Natural killer cell treated with Interleukin-12 subunit alpha and Interleukin-12 subunit beta and Interleukin-15 and Interleukin-18, amount 100 ng/mL, for 72 hours (primary cell): ENCODE measurements at places on chromosomes 6 and 20.
A peak's percentile ranks its signal among the peaks of the same experiment; 100 is the strongest.

DNA sequence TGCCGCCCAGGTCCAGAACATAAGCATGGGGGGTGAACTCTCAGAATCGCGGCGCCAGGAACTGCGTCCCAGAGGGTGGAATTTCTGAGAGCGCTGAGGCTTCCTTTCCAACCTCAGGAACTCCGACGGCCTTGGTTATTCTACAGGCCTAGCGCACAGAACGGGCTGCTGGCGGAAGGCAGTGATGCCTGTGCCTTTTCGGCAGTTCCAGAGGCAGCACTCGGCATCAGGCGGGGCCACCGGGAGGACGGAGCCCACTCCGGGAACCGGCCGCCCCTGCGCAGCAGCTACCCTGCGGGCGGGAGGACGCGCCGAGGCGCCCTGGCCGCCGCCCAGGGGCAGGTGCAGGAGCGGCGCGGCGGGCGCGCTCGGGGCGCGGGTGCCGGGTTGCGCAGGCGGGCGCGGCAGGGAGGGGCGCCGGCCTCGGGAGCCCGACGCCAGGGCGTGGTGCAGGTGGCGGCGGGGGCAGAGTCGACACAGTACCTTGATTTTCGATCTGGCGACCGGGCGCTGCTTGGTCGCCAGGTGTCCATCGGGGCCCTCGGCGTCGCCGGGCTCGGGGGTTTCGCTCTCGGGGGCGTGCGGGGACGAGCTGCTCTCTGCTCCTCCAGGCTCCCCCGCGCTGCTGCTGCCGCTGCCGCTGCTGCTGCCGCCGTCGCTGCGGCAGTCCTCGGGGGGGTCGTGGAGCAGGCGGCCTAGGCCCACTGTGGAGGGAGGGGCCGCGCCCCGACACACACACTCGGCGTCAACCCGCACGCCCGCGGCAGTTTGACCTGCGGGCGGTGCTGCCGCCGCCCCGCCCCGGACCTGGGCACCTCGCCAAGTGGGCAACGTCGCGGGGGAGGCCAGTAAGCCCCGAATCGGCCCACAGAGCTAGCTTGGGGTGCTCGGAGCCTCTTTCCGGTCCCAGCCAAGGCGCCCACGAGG is 1.3 kb downstream of the OVOL2 start:
- no peak overlapping the region for H3K27ac ChIP-seq
- no peaks in the 10 kb centered on the region for H3K36me3 ChIP-seq
- peak overlapping the region; percentile 49 for H3K4me3 ChIP-seq
- no peak for DNase-seq

DNA sequence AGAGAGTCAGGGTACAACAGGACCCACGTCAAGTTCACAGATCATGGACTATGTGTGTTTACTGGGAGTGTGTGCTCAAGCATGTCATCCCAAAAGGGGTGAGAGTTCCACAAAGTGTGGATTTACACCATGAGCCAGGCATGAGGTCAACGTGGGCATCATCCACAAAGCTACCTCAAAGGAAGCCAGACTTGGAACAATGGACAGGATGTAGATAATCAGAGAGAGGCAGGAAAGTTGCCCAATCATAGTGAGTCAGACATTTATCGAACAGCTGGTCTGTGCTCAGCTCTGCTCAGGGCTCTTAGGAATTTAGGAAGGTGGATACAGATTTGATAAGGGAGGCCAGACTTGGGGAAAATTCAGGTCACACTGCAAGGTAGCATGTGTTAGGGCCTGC is 317.2 kb upstream of the CDYL start:
- no peaks in the 10 kb centered on the region for H3K4me1 ChIP-seq
- H3K27ac ChIP-seq = peak overlapping the region; percentile 13
- no peak for DNase-seq
- no peak overlapping the region for H3K4me3 ChIP-seq
- no peaks in the 10 kb centered on the region for H3K36me3 ChIP-seq

- H3K27me3 ChIP-seq = peaks cover 9% of the 10 kb centered on the region
- DNase-seq = no peak
- H3K4me3 ChIP-seq = no peak overlapping the region
- H3K36me3 ChIP-seq = peaks cover 5% of the 10 kb centered on the region
- no peak overlapping the region for H3K27ac ChIP-seq
Measured at GRCh38 chr20:25532971-25533391, 52.4 kb downstream of the NINL start.

GRCh38 chr6:157841211-157841840 is 18.3 kb downstream of the SNX9 start:
- no peak overlapping the region for H3K27ac ChIP-seq
- H3K4me1 ChIP-seq = peaks cover 22% of the 10 kb centered on the region
- no peaks in the 10 kb centered on the region for H3K36me3 ChIP-seq
- H3K27me3 ChIP-seq = peaks cover 33% of the 10 kb centered on the region
- no peak for DNase-seq

GRCh38 chr6:11273406-11274065 is 41.1 kb upstream of the NEDD9 start:
- no peaks in the 10 kb centered on the region for H3K27me3 ChIP-seq
- H3K4me1 ChIP-seq = peaks cover 38% of the 10 kb centered on the region
- peaks cover 23% of the 10 kb centered on the region for H3K36me3 ChIP-seq
- no peak for DNase-seq

DNA sequence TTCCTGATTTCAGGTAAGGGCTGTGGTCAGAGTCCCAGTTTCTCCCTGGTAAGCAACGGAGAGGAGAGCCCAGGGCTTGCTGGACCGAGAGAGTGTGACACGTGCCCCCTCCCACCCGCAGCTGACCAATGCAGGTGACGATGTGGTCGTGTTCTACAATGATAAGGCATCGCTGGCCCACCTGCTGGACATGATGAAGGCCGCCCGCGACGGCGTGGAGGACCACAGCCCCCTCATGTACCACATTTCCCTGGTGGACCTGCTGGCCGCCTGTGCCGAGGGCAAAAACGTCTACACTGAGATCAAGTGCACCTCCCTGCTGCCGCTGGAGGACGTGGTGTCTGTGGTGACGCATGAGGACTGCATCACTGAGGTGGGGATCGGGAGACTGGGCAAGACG is 31.7 kb downstream of the UQCC2 start:
- H3K27me3 ChIP-seq = no peaks in the 10 kb centered on the region
- peaks cover 4% of the 10 kb centered on the region for H3K36me3 ChIP-seq
- H3K4me1 ChIP-seq = no peaks in the 10 kb centered on the region
- no peak for DNase-seq

DNA sequence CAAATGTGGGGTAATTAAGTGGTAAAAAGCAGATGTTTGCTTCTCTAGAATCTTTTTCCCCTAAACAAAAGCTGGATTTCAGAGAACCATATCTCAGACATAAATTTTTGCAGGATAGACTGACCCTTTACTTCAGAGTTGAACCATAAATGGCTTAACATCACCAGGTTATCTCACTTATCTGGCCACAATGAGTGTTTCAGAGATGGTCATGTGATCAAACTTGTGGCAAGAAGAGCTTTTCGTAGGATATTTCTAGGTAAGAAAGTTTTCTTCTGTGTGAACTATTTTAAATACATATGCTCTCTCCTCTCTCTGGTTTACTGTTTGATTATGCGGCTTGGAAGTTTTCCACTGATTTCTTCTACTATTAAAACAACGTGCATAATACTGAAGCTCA is 270.2 kb upstream of the TFAP2D start:
- no peaks in the 10 kb centered on the region for H3K27me3 ChIP-seq
- H3K36me3 ChIP-seq = peaks cover 8% of the 10 kb centered on the region
- no peaks in the 10 kb centered on the region for H3K4me1 ChIP-seq
- no peak for DNase-seq

DNA sequence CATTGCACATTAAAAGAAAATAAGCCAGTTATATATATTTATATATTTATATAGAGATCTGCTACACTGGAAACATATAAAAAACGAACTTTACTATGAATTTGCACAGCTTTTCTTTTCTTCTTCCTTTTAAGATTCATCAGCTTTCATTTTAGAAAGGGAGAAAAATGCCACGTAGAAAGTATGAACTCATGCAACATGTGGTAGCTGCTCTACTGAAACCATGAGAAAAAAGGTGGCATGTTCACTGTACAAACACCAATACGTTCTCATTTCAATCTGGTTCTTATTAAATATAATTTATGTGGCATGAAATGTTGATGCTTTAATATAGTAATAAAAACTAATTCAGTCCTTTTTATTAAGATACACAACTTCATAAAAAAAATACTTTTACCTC is 68.8 kb upstream of the THEMIS start:
- no peaks in the 10 kb centered on the region for H3K36me3 ChIP-seq
- no peak for DNase-seq
- peak overlapping the region; percentile 71 for H3K27ac ChIP-seq
- peaks cover 45% of the 10 kb centered on the region for H3K4me1 ChIP-seq
- H3K4me3 ChIP-seq = peak overlapping the region; percentile 57
- no peaks in the 10 kb centered on the region for H3K27me3 ChIP-seq

- H3K27ac ChIP-seq = no peak overlapping the region
- no peaks in the 10 kb centered on the region for H3K4me1 ChIP-seq
- peaks cover 20% of the 10 kb centered on the region for H3K27me3 ChIP-seq
- DNase-seq = no peak
- H3K36me3 ChIP-seq = no peaks in the 10 kb centered on the region
Measured at GRCh38 chr6:134722200-134722870, 227.6 kb downstream of the ALDH8A1 start.

DNA sequence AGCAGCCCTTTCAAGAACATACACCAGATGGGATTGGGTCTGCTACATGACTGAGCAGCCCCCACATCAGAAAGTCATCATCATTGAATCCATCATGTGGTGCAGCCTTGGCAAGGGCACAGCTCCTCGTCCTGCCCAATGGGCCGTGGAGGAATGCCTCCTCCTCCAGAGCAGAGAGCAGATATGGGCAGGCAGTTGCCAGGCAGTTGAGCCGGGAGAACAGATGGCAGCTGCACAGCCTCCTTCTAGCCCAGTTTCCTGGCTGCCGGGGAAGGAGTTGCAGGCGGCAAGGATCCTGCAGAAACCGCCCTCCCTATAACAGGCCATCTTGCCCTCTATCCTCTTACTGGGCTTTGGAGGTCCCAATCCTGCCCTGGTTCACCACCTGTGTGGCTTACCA is 11.9 kb upstream of the ZFAND3 start:
- no peaks in the 10 kb centered on the region for H3K27me3 ChIP-seq
- DNase-seq = no peak
- no peaks in the 10 kb centered on the region for H3K36me3 ChIP-seq
- no peak overlapping the region for H3K27ac ChIP-seq

- H3K36me3 ChIP-seq = no peaks in the 10 kb centered on the region
- peaks cover 36% of the 10 kb centered on the region for H3K4me1 ChIP-seq
- peaks cover 21% of the 10 kb centered on the region for H3K27me3 ChIP-seq
- H3K27ac ChIP-seq = peak overlapping the region; percentile 91
- no peak for DNase-seq
Measured at GRCh38 chr6:14066782-14067406, 50.7 kb upstream of the CD83 start.

DNA sequence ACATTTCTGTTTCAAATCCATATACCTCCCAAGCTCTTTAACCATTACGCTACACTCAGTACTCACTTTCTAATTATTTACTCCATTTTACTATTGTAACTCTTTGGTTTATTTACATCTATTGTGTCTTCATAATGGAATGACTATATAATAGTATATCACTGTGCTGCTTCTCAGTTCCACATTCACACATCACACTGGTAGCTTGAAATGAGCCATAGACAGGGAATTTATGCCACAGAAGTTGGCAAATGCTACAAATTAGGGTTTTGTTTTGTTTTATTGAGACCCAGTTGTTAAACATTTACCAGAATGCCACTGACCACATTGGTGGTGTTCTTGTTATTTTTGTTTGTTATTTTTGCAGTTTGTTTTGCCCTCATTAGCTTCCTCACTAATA is 213.9 kb downstream of the KCNQ5 start:
- H3K27me3 ChIP-seq = no peaks in the 10 kb centered on the region
- no peak overlapping the region for H3K27ac ChIP-seq
- H3K4me3 ChIP-seq = no peak overlapping the region
- H3K4me1 ChIP-seq = peaks cover 2% of the 10 kb centered on the region

- H3K36me3 ChIP-seq = no peaks in the 10 kb centered on the region
- DNase-seq = no peak
- no peak overlapping the region for H3K4me3 ChIP-seq
Measured at GRCh38 chr6:138248878-138249277, 30.6 kb upstream of the PBOV1 start.

- H3K36me3 ChIP-seq = no peaks in the 10 kb centered on the region
- DNase-seq = no peak
- no peaks in the 10 kb centered on the region for H3K27me3 ChIP-seq
- no peak overlapping the region for H3K4me3 ChIP-seq
- H3K27ac ChIP-seq = no peak overlapping the region
- no peaks in the 10 kb centered on the region for H3K4me1 ChIP-seq
Measured at GRCh38 chr6:54710456-54710855, 136.1 kb upstream of the FAM83B start.

DNA sequence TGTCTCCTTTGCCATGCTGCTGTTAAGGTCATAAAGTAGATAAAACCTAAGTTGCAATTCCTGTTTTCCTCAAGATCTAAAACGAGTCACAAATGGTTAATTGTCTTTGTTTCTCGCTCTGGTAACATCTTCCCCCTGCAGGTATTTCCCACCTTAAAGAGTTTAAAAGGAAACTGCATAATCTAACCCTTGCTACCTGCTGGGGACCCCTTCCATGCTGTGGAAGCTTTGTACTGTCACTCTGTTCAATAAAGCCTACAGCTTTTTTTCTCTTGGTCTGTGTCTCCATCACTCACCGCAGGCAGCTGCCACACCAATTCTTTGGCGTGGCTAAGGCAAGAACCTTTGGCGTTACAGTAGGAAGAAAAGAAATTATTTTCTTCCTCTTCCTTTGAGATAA is 117.7 kb upstream of the GJE1 start:
- no peak for DNase-seq
- H3K27me3 ChIP-seq = no peaks in the 10 kb centered on the region
- no peak overlapping the region for H3K4me3 ChIP-seq
- peaks cover 5% of the 10 kb centered on the region for H3K4me1 ChIP-seq
- H3K36me3 ChIP-seq = no peaks in the 10 kb centered on the region

GRCh38 chr20:38934530-38934929 is 8.3 kb downstream of the FAM83D start:
- no peak for DNase-seq
- H3K4me1 ChIP-seq = peaks cover 7% of the 10 kb centered on the region
- H3K27me3 ChIP-seq = no peaks in the 10 kb centered on the region
- no peaks in the 10 kb centered on the region for H3K36me3 ChIP-seq
- H3K4me3 ChIP-seq = no peak overlapping the region

GRCh38 chr20:60695226-60696000 is 556.6 kb upstream of the CDH4 start:
- H3K36me3 ChIP-seq = no peaks in the 10 kb centered on the region
- peaks cover 3% of the 10 kb centered on the region for H3K4me1 ChIP-seq
- no peak overlapping the region for H3K4me3 ChIP-seq
- no peak for DNase-seq
- peaks cover 29% of the 10 kb centered on the region for H3K27me3 ChIP-seq

- H3K36me3 ChIP-seq = no peaks in the 10 kb centered on the region
- no peak overlapping the region for H3K4me3 ChIP-seq
- H3K27me3 ChIP-seq = no peaks in the 10 kb centered on the region
- DNase-seq = no peak
Measured at GRCh38 chr6:22068561-22069305, 228.1 kb downstream of the PRL start.
